ENCODE measurements at places on chromosomes 11 and 22.

- no peak for DNase-seq
Measured at GRCh38 chr11:72996959-72997358, 145.2 kb downstream of the FCHSD2 start.

- no peak for DNase-seq
Measured at GRCh38 chr11:93608364-93608763, 53.1 kb upstream of the CEP295 start.

GRCh38 chr22:41596776-41597634 is 7.4 kb upstream of the PMM1 start:
- DNase-seq = peak; percentile 66

DNA sequence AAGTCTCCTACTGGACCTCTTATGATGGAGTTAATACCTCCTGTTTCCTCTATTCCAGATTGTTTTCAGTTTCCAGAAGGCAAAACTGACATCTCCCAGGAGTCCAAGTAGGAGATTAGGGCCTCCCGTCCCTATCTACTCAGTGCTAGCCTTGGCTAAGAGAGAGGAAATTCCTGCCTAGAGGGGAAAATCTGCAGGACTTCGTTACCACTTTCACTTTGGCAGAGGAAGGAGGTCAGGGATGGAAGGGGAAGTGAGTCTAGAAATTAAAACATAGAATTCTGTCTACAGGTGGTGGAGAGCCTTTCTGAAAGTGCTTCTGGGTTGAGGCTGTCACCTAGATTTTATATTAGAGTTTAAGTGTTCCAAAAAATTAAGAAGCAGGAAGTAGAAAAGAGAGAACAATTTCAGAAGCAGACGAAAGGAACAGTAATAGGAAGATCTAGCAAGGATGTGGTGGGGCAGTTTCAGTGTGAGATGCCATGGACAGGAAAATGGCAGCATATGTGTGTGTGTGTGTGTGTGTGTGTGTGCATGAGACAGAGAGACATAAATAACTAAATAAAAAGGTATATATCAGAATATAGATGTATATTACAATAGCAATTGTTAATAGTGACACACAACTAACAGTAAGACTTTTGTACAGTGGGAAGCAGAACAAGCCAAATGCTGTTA is 2.4 kb upstream of the TRIM68 start:
- no peak for DNase-seq
